ENCODE measurements at places on chromosomes 13 and 19.

DNA sequence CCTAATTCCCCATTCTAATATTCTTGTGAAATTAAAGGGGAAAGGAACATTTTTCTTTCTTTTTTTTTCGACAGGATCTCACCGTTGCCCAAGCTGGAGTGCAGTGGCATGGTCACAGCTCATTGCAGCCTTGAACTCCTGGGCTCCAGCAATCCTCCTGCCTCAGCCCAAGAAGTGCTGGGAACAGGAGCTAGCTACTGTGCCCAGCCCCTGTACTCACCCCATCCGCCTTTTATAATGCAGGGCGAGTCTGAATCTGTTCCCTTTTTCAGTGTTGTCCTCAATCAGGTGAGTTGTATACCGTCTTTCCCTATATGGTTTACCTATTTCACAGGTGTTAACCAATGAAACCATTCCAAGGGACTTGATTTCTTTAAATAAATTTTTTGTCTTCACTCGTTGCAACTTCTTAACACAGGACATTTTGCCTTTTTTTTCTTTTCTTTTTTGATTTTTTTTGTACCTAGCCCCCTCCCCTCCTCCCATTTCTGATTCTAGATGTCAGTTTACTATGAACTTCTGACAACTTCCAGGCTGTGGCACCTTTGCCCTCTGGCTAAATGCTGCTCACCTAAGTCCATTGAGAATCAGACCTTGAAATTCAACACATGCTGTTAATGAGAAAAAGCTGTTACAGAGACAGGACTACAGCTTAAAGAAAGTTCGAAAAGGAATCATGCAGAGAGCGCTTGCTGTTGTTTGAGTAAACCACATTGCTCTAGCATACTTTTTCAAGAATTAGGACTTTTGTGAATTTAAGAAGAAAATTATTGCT is 562.1 kb upstream of the KLF12 start:
- no peak for DNase-seq

- DNase-seq, result no peak
These were observed 110.9 kb upstream of the FRY start for GRCh38 chr13:31920727-31921100.

- DNase-seq, result no peak
These were observed 328.1 kb downstream of the TBC1D4 start for GRCh38 chr13:75153834-75154233.

DNA sequence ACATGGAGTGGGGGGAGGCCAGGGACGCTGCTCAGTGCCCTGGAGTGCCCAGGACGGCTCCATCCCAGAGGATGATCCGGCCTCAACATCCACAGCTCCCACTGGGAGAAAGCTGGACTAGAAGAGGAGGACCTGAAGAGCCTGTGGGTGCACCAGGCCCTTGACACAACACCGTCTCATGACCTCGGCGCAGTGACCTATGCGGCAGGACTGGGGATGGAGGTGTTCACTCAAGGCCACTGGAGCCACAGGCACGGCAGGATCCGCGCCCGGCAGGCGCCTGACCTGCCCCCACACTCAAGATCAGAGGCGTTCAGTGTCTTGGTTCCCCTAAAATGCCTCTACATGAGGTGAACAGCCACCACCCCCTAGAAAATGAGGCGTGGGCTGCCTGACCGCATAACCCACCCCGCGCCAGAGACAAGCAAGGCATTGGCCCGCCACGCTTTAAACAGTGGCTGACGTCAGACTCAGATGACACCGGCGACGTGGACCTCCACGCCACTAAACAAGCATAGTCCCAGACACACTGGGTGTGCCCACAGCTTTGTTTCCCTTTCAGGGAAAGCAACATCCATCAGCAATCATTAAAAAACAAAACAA is 8.0 kb downstream of the SGTA start:
- no peak for DNase-seq

DNA sequence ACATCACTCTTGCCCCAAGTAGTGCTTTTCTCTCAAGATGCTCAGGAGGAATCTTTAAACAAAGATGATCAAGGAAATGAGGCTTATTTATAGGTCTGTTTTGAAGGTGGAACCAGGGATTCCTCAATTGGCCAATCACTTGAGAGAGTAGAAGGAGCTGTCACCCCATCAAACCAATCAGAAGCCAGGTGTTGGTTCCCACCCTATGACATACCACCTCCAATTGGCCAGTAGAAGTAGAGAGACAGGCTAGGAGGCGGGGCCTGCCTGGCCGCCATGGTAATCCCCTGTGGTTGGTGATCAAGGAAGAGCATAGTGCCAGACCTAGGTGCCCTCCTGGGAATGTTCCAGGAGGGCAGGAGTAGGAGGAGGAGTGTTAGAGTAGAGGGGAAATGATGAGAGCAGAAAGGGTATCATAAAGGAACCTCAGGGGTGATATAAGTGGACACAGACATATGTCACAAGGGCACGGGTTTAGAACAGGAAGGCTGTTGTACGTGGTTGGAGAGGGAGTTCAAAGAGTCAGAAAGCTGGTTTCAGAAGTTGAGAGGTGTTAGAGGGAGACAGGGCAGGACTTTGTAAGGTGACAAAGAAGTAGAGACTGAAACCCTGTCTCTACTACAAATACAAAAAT is 10.5 kb downstream of the PMIS2 start:
- peak; percentile 37 for DNase-seq

- DNase-seq, result no peak
These were observed 294.2 kb downstream of the ZNF536 start for GRCh38 chr19:30666301-30666803.

- DNase-seq, result no peak
These were observed 54.9 kb downstream of the COLGALT1 start for GRCh38 chr19:17610384-17610783.

DNA sequence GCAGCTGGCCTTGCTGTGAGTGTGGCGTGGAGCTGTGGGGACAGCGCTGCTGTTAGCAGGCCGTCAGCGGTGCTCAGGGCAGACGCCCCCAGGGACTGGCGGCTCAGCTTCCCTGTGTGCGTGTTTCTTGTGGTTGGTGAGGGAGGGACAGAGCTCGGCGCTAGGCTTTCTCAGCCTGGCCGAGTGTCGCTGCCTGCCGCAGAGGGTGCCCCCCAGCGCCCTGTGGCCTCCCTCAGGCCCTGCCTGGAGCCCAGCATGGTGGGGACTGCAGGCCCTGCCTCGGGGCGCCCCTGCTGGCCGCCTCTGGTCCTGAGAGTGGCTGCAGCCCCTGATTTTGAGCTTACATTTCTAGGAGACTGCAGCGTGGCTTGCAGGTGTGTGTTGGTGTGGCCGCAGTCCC is 35.5 kb downstream of the DOT1L start:
- DNase-seq, result no peak
